Central memory CD4-positive, alpha-beta T cell (primary cell): ENCODE measurements at places on chromosomes 6 and 20.

- no peak for DNase-seq
Measured at GRCh38 chr6:129647044-129647443, 62.9 kb downstream of the ARHGAP18 start.

DNA sequence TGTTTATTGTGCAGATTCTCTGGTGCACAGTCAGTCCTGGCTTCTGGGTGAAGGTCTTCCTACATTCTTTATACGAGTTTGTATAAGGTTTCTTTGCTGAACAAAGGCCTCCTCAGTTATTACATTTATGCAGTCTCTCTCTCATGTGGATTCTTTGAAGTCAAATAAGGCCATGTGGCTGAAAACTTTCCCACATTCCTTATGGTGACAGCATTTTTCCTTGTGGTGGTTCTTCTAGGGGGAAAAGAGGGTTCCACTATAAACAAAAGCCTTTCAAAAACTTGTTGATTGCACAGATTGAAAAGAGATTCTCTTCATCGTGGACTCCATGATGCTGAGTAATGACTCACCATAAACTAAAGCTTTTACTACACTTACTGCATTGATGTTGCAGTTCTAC lies 19.2 kb downstream of the ZSCAN12 start:
- no peak for DNase-seq

DNA sequence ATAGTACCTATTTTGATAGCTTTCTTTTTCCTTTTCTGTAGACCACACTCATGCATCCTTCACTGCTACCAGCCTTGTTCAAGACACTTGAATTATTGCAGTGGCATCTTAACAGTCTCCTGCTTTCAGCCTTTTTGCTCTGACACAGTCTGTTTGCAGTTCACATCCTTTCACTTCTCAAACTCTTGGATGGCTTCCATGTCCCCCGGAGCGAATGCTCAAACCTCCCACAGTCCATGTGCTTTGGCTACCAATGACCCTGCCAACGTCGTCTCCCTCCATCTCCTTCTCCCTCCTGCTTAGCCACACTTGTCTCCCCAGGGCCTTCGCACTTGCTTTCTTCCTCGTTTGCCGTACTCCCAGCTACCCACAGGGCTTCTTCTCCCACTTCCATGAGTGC lies 270.0 kb upstream of the ZFP64 start:
- no peak for DNase-seq

DNA sequence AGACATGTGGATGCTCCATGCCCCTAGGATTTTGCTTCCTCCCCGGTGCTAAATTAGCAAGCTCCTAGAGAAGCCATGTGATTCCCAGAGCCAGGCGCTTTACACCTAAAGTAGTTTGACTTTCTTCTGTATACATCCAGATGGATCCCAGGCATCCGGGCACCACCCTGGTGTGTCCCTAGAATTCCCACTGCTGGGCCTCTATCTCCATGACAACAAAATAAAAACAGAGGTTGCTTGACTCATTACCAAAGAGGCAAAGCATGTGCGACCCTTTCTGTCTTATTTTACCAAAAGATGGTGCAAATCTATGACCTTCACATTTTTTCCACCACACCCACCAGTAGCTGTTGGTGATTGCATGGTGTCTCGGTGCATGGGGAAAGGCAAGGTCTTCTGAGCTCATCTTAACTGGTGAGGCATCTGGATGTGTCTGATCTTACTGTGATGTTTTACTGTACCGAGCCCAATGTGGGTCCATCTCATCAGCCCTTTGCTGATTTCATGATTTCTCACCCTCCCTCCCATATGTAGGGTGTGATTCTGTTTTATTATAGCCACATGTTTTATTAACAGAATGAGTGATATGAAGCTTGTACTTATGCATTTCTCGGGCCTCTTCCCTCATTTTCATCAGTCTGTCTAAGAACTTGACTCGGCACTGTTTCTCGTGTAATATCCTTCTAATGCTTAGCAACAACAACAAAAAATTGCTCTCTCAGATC lies 27.4 kb upstream of the VAPB start:
- no peak for DNase-seq

DNA sequence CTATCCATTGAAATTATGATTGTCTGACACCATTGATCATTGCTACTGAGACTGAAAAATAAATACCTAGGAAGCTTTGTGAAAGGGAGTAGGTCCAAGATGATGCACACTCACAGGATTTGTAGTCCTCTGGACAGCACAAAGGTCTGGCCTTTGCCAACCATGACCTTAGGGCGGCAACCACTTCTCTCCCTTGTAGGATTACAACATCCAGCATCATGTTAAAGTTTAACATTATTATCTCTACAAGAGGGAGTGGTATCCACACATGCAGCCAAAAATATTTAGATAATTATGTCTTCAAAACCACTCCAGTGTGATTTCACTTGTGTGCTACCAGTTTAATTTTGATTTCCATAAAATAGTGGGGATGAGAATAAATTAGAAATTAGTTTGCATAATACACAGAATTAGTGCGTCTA lies 51.1 kb upstream of the NHSL1 start:
- no peak for DNase-seq

DNA sequence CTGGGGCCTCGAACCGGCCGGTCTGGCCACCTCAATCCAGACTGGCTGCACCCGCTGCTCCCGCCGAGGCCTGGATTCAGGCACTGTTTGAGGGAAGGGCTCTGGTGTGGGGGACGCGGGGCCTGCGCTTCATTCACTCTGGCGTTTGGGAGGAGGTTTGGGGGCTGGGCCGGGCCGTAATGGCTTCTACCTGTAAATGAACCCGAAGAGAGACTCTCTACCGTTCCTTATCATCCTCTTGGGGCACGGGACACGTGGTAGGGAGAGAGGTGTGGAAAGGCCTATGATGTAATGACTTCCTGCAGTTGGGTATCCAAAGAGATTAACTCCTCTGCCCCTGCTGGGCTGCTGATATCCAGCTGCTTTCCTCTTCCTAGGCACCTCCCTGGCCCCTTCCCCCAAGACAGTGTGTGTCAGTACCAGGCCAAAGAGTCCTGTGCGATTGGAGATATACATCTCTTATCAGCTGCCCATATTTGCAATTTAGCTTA lies 1.8 kb downstream of the FOXO3 start:
- DNase-seq = no peak

- DNase-seq = no peak
Measured at GRCh38 chr6:115830895-115831294, 229.8 kb downstream of the FRK start.

GRCh38 chr6:158149641-158150040 lies 18.4 kb downstream of the SERAC1 start:
- DNase-seq = no peak

- no peak for DNase-seq
Measured at GRCh38 chr6:83708546-83708969, 343 bp downstream of the SNAP91 start.

- no peak for DNase-seq
Measured at GRCh38 chr20:52129611-52130010, 62.0 kb downstream of the ZFP64 start.

DNA sequence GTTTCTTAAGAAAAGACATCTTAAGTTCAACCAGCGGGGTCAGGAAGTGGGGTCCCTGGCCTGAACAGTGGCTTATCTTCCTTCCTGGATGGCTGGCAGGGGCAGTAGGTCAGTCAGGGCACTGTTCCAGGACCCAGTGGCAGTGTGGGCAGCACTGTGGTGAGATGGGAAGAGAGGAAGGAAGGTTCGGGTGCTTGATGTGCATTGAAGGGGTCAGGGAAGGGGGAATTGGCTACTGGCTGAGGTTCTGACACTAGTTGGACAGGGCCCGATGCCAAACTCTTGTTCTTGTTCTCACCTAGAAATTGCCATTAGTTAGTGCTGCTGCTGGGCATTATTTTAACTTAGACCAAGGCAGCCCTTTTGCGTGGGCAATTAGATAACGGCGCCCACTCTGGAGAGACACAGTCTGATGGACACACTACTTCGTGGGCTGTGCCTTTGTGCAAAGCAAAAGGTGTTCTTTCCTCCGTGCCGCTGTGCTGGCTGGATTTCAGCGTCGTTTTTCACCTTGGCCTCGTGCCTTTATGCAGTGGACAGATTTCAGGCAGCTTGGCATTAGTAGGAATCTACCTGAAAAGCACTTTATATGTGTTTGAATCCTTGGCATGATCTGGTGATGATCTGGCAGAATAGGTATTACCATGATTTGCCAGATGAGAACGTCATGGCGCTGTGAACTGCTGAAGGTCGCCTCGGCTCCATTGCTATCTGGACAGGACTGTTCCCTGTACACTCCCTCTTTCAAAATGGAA lies 30.3 kb downstream of the UTRN start:
- DNase-seq = no peak
